ENCODE measurements at places on chromosomes 5 and 9.
A peak's percentile ranks its signal among the peaks of the same experiment; 100 is the strongest.

DNA sequence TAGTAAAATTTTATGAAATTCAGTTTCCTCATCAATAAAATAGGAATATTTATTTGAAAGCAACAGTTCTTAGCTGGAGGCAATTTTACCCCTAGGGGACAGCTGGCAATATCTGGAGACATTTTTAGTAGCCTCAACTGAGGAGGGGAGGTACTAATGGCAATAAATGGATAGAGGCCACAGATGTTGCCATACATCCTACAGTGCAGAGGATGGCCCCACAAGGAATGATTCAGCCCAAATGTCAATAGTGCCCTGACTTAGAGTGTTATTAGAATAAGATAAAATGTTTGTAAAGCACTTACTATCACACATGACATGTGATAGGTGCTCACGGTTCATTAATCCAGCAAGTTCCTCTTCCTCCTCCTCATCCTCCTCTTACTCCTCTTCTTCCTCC lies 293.6 kb downstream of the KCTD16 start:
- H3K4me1 ChIP-seq, result no peaks in the 10 kb centered on the region
- no peaks in the 10 kb centered on the region for H3K36me3 ChIP-seq
- no peak overlapping the region for H3K27ac ChIP-seq

DNA sequence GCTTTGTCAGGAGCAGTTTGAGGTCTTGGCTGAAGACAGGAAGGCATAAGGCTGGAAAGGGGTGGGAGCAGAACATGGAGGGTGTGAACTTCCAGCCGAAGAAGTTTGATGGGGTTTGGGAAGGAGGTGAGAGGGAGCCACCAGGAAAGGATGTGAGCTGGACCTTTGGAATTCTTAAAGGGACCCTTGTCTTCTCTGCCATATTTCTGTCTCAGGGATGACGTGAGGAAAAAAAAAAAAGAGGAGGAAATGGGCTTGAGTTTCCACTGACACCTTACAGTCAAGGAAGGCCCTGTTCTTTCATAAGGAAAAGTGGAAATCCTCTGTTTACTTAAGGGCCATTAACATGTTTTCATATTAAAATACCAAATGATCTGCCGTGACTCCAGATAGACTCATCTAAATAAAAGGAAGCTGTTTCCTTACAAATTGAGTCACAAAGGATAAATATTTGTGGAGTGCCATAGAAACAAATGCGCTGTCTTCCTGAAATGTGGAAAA lies 132.1 kb downstream of the PALM2AKAP2 start:
- no peaks in the 10 kb centered on the region for H3K36me3 ChIP-seq
- H3K4me1 ChIP-seq, result peaks cover 31% of the 10 kb centered on the region
- H3K27ac ChIP-seq, result peak overlapping the region; percentile 58
- H3K4me3 ChIP-seq, result no peak overlapping the region
- DNase-seq, result no peak

DNA sequence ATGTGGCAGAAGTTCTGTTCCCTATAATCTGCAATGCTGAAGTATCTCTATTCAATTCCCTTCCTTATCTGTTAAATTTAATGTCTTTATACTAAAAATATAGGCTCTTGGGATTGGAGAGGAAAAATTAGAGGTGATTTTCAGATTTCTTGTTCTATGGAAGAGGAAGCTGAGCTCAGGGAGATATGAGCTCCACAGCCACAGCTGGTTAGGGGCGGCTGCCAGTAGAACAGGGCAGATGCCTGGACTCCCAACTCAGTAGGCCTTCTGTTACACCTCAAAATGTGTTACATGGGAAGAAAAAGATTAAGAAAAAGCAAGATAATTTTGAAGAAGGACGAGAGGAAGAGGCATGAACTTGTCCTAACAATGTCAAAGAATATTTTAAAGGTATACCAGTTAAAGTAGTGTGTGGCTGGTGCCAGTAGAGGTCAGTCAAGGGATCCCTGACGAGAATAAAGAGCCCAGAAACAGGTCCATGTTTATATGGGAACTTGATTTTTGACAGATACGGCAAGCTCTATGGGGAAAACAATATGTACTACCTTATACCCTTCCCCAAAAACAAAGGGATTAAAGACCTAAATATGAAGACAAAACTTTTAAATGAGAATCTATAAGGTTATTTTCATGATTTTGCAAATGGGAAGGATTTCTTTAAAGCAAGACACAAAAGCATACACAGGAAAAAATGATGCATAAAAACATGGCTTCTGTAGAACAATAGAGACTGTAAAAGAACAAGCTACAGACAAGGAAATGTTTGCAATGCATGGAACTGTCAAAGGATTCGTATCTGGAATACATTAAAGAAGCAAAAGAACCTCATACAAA lies 28.7 kb downstream of the DNAJC21 start:
- H3K27me3 ChIP-seq, result no peaks in the 10 kb centered on the region
- H3K4me1 ChIP-seq, result no peaks in the 10 kb centered on the region
- DNase-seq, result no peak
- H3K4me3 ChIP-seq, result no peak overlapping the region
- peaks cover 38% of the 10 kb centered on the region for H3K36me3 ChIP-seq

DNA sequence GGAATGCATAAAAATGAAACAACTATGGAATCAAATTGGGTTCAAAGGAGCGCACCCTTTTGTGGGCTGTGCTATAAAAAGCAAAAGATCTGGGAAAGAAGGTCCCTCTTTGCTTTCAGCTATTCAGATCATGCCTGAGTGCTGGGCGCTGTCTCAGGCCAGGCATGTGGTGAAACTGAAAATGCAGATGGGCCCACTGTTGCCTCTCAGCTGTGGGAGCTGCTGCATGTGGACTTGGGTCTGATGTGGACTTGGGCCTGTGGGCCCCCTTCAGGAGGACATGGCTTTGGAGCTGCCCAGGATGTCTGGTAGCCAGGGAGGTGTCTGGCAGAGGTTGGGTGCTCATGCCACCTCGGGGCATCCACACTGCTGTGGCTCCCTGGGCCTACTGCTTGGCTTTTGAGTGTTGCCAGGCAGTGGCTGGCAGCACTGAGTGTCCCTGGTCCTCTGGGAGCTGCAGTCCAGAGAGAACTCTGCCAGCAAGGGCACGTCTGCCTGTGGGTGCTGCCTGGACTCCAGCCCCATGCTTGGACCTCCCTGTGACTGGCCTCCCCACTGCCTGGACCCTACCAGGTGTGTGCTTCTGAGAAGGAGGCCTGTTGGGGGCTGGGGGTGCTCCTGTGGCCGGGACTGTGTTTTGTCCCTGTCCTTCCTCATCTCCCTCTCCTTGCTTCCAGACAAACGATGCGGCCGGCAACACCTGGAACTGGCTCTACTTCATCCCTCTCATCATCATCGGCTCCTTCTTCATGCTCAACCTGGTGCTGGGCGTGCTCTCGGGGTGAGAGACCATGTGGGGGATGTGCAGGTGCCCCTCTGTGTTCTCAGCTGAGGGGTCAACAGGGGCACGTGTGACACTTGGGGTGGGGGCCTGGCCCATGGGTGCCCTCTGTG lies 74.3 kb downstream of the CACNA1B start:
- DNase-seq, result no peak
- H3K27me3 ChIP-seq, result no peaks in the 10 kb centered on the region
- no peak overlapping the region for H3K27ac ChIP-seq
- no peaks in the 10 kb centered on the region for H3K36me3 ChIP-seq
- no peaks in the 10 kb centered on the region for H3K4me1 ChIP-seq

- no peak overlapping the region for H3K4me3 ChIP-seq
- peaks cover 34% of the 10 kb centered on the region for H3K4me1 ChIP-seq
- no peaks in the 10 kb centered on the region for H3K27me3 ChIP-seq
- no peaks in the 10 kb centered on the region for H3K36me3 ChIP-seq
Measured at GRCh38 chr5:54722846-54723433, 205.4 kb downstream of the SNX18 start.

DNA sequence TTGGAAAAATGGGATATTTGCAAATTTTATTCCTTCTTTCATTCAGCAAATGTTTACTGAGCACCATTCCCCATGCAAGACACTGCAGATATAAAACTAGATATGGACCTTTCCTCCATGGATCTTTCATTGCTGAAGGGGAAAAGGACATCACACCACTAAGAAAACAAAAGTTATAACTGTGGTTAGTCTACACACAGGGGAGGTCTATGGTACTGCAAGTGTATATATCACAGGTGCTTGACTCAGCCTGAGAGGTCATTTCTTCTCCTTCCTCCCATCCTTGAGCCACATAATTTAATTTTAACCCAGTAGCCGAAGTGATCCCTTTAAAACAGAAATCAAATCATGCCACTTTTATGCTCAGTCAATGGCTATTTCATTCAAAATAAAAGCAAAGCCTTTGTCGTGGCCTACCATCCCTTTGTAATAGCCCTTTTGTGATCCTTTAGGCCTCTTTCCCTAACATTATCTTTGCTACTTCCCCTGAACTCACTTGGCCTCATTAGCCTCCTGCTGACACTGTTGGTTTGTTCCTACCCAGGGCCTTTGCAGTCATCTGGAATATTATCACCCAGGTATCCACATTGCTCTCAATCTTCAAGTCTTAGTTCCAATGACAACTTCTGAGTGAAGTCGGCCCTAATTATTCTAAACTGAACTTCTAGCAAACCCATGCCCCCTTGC lies 213.2 kb downstream of the GABRB2 start:
- DNase-seq, result no peak
- no peak overlapping the region for H3K27ac ChIP-seq
- H3K4me1 ChIP-seq, result no peaks in the 10 kb centered on the region
